ENCODE measurements at places on chromosomes 7 and 10. TPM values are rescaled to one million over a fixed set of nuclear protein-coding genes. Genes with fewer than 3 reads are reported as not detected.

DNA sequence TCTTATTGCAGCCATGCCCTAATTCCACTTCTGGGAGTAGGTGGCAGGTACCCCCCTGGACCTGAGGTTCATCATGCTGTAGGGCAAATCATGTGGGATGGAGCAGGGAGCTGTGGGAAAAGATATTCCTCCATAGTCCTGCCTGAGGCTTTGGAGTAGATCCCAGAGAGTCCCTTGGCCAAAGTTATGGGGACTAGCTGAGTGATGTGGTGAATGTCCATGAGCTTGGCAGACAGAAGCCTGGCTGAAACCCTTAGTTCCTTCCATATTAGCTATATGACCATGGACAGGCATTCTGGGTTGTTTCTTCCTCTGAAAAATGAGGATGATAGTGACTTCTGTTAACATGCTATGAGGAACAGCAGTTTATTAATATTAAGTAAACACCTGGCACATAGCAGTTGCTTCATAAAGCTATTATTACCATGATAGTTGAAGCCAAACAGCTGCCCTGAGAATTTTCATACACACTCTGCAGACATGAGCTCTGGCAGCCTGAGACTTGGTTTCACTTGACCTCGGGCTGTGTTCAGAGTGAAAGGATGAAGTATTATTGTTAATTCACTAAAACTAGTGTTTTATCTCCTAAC lies 15.0 kb upstream of the IMPDH1 start:
- no peaks in the 10 kb centered on the region for H3K27me3 ChIP-seq
- H3K27ac ChIP-seq, result no peak overlapping the region
- no peaks in the 10 kb centered on the region for H3K36me3 ChIP-seq
- no peak overlapping the region for H3K4me3 ChIP-seq
- DNase-seq, result no peak

TRIM4 gene
- total RNA-seq, result 18.5 TPM

OR2A1 gene
- not detected for total RNA-seq

DNA sequence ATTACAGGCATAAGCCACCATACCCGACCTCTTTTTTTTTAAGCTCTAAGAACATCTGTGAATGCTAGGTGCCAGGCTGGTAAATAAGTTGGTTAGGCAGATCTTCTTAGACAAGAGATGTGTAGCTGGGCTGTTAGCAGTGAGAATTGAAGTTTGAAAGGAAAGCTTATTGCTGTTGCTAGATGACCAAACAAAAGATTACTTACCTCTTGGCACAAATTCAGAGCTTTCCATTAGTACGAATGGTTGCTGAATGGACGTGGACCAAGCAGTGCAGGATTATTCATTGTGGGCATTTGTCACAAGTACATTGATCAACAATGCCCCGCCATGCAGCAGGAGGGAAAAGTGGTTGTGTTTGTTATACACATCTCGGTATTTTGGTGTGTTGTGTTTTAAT lies 131.2 kb downstream of the GFRA1 start:
- no peaks in the 10 kb centered on the region for H3K27me3 ChIP-seq
- H3K4me1 ChIP-seq, result no peaks in the 10 kb centered on the region
- H3K36me3 ChIP-seq, result no peaks in the 10 kb centered on the region
- no peak overlapping the region for H3K27ac ChIP-seq

DNA sequence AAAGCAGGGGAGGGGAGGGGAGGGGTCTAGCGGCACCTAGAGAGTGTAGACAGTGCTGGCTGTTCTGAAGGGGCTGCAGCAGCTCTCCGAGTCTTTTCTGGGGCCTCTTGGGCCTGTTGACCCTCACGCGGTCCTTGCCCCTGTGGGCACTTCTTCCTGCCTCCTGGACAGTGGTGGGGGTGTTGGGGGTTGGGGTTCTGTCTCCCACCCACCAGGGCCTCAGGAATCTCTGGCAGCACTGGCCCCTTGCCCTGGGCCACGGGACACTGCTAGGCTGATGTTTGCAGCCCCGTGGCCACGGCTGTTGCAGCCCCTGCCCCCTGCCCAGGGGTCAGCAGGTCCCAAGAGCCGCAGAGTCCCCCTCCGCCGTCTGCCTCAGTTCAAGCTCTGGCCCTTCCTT lies 68.9 kb upstream of the INPP5A start:
- H3K36me3 ChIP-seq, result no peaks in the 10 kb centered on the region
- no peak overlapping the region for H3K27ac ChIP-seq
- DNase-seq, result no peak
- no peaks in the 10 kb centered on the region for H3K27me3 ChIP-seq

GDF2 gene
- total RNA-seq, result not detected

STRIP2 gene
- 16.7 TPM for total RNA-seq

- no peaks in the 10 kb centered on the region for H3K36me3 ChIP-seq
- H3K27ac ChIP-seq, result no peak overlapping the region
- H3K4me3 ChIP-seq, result no peak overlapping the region
- H3K4me1 ChIP-seq, result no peaks in the 10 kb centered on the region
- DNase-seq, result peak; percentile 36
These were observed 491.7 kb downstream of the CCSER2 start for GRCh38 chr10:84820120-84820519.

GRCh38 chr10:29652192-29652591 lies 17.4 kb upstream of the SVIL start:
- no peak for DNase-seq
- no peaks in the 10 kb centered on the region for H3K27me3 ChIP-seq
- H3K4me1 ChIP-seq, result peaks cover 27% of the 10 kb centered on the region
- H3K4me3 ChIP-seq, result no peak overlapping the region
- H3K27ac ChIP-seq, result no peak overlapping the region

GRCh38 chr10:119919826-119920225 lies 27.3 kb downstream of the SEC23IP start:
- H3K27ac ChIP-seq, result no peak overlapping the region
- no peaks in the 10 kb centered on the region for H3K4me1 ChIP-seq
- no peak overlapping the region for H3K4me3 ChIP-seq
- DNase-seq, result no peak
- H3K36me3 ChIP-seq, result peaks cover 65% of the 10 kb centered on the region

LIPF gene
- not detected for total RNA-seq

AKR1C8 gene
- total RNA-seq, result 0.23 TPM

- H3K27me3 ChIP-seq, result no peaks in the 10 kb centered on the region
- H3K36me3 ChIP-seq, result peaks cover 12% of the 10 kb centered on the region
- peak; percentile 38 for DNase-seq
- H3K4me3 ChIP-seq, result no peak overlapping the region
- H3K4me1 ChIP-seq, result peaks cover 37% of the 10 kb centered on the region
These were observed 11.0 kb downstream of the RHBDD2 start for GRCh38 chr7:75889826-75890225.

DNA sequence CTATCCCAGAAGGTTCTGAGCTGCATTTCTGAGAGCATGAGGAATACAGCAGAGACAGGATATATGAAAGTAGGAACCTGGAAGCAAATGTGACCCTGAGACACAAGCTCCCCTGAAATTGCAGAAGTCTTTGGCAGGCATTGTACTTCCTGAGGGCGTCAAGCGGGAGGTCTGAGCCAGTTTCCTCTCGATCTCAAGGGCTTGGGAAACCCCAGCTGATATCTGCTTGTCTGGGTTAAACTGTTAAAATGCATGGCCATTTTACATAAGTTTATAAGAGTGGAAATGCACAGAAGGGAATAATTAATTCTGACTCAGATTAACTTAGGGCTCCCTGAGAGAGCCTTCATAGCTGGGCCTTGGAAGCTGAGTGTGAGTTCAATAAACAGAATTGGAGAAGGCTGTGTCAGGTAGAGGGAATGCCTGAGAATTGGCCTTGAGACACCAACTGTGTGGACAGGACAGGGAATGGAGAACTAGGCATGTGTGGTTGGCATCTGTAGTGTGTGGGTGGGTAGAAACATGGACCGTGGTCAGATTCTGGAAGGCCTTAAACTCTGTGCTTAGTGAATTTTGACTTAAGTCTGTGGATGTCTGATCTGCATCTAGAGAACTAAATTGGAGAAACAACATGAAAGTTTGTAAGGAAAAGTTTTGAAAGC lies 53.3 kb downstream of the WIPF3 start:
- peaks cover 12% of the 10 kb centered on the region for H3K4me1 ChIP-seq
- no peak overlapping the region for H3K4me3 ChIP-seq
- no peak overlapping the region for H3K27ac ChIP-seq
- no peaks in the 10 kb centered on the region for H3K36me3 ChIP-seq
- H3K27me3 ChIP-seq, result no peaks in the 10 kb centered on the region
- no peak for DNase-seq

DNA sequence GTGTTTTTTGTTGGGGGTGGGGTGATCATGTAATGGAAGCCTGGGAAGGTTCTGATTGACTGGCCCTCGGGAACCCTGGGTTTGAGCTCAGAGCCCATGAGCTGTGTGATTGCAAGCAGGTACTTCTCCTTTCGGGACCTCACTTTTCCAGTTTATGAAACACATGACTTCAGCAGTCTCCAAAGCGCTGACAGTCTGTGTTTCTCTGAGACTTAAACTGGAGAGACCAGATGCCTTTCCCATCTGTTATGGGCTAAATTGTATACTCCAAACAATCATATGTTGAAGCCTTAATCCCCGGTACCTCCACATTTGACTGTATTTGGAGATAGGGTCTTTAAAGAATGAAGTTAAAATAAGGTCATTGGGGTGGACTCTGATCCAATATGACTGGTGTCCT lies 493.6 kb downstream of the GALNT17 start:
- no peaks in the 10 kb centered on the region for H3K27me3 ChIP-seq
- DNase-seq, result no peak
- no peak overlapping the region for H3K27ac ChIP-seq
- no peak overlapping the region for H3K4me3 ChIP-seq

- H3K27me3 ChIP-seq, result no peaks in the 10 kb centered on the region
- no peaks in the 10 kb centered on the region for H3K36me3 ChIP-seq
- no peak overlapping the region for H3K4me3 ChIP-seq
- no peaks in the 10 kb centered on the region for H3K4me1 ChIP-seq
These were observed 1035.1 kb downstream of the CNTNAP2 start for GRCh38 chr7:147151661-147152060.

AMZ1 gene
- 0.02 TPM for total RNA-seq

Measured in SJCRH30 (cell line).